ENCODE measurements at places on chromosomes 7 and 10.

GRCh38 chr7:41084381-41084780 is 618.5 kb downstream of the INHBA start:
- no peaks in the 10 kb centered on the region for H3K36me3 ChIP-seq
- DNase-seq, result no peak
- H3K27me3 ChIP-seq, result no peaks in the 10 kb centered on the region
- no peaks in the 10 kb centered on the region for H3K4me1 ChIP-seq
- H3K4me3 ChIP-seq, result no peak overlapping the region

- no peaks in the 10 kb centered on the region for H3K27me3 ChIP-seq
- H3K36me3 ChIP-seq, result no peaks in the 10 kb centered on the region
- H3K27ac ChIP-seq, result no peak overlapping the region
- DNase-seq, result no peak
- H3K4me1 ChIP-seq, result no peaks in the 10 kb centered on the region
Measured at GRCh38 chr10:44628921-44629320, 244.0 kb upstream of the CXCL12 start.

- H3K27ac ChIP-seq, result no peak overlapping the region
- DNase-seq, result no peak
- H3K36me3 ChIP-seq, result no peaks in the 10 kb centered on the region
- no peaks in the 10 kb centered on the region for H3K4me1 ChIP-seq
- no peaks in the 10 kb centered on the region for H3K27me3 ChIP-seq
Measured at GRCh38 chr10:49183596-49184542, 4.3 kb downstream of the TMEM273 start.

- no peak for DNase-seq
- H3K27me3 ChIP-seq, result no peaks in the 10 kb centered on the region
- no peak overlapping the region for H3K4me3 ChIP-seq
- no peak overlapping the region for H3K27ac ChIP-seq
Measured at GRCh38 chr10:100569687-100570481, 34.1 kb downstream of the HIF1AN start.

All from right lobe of liver (tissue), 6 donors.